Hematopoietic multipotent progenitor cell treated with erythropoietin and hydrocortisone succinate and interleukin-3 and kit ligand, for 8 days (in vitro differentiated cells): ENCODE measurements at places on chromosomes 3 and 15.

DNA sequence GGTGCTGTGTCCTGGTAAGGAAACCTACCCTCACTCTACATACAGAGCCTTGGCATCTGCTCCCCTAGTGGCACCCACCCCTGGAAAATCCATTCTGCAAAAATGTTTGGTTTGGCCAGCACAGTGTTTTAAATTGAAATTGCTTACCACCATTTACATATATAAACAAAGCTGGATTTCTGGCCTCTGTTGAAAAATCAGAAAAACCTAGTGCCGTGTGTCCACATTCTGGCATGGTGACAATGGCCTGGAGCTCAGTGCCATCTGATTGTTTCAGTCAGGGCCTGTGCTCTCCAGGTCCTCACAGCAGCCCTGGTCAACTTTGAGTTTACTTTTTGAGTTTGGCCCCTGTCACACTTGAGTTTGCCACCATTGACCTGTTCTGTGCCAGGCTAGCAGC is 2.9 kb upstream of the IL17RC start:
- DNase-seq = no peak

- DNase-seq = no peak
Observed at GRCh38 chr3:184600685-184601377, 39.2 kb downstream of the EPHB3 start.

- no peak for DNase-seq
Observed at GRCh38 chr3:30918761-30919160, 24.3 kb upstream of the GADL1 start.

DNA sequence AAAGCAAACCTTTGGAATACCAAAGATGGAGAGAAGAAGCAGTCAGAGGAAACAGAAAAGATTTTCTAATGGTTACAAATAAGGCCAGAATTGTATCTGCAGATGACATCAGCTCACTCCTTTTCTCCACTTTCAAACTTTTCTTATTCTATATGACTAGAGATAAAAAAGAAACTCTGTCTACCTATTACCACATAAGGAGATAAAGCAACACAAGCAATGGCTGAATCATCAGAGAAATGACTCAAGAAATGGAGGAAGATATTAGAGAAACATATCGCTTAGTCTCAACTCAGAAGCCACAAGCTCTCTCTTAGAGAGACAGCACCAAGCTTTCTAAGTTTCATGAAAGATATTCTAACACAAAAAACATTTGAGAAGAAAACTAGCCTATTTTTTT is 784.0 kb downstream of the ZPLD1 start:
- DNase-seq = no peak

DNA sequence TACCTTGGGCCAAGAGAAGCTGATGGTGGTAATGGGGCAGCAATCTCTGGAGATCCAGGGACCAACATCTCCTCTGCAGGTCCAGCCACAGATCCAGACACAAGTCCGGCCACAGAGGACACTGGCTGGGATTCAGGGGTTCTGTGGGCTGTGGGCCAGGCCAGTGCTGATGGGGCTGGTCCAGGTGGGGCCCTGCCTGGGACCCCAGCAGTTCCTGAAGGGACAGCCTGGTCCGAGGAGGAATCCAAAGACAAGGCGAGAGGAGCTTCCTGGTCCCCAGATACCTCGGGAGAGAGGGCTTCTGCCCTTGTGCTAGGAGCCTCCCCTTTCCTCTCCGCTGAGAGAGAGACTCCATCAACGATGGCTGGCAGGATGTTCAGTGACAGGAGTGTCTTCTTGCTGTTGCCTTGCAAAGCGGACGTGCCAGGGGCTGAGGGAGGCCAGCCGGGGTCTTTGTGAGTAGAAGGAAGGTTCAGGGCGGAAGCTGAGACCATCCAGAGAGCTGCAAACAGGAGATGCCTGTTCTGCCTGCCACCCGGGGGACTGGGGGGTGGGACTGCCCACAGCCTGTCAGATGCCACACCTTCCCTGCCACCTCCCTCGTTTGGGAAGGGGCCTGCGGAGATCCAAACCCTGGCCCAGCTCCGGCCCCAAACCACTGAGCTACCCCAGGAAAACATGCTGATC is 24.5 kb upstream of the GOLGA6C start:
- no peak for DNase-seq

GRCh38 chr3:49132437-49133225 is at the start of gene LAMB2:
Gene LAMB2, minus strand, starts transcription at chr3:49133050. Its CDS starts 183 bp downstream, at chr3:49132867.
- DNase-seq = no peak

GRCh38 chr3:186365202-186365974 is 3.4 kb upstream of the DGKG start:
- peak; percentile 14 for DNase-seq

GRCh38 chr3:143574933-143575332 is 273.3 kb downstream of the SLC9A9 start:
- no peak for DNase-seq

GRCh38 chr15:61537337-61537736 is 308.2 kb upstream of the RORA start:
- no peak for DNase-seq

- peak; percentile 57 for DNase-seq
Observed at GRCh38 chr15:42385206-42385979, 26.1 kb downstream of the CAPN3 start.

GRCh38 chr3:46586738-46587246 is 20.7 kb upstream of the LRRC2 start:
- DNase-seq = no peak

GRCh38 chr15:90597577-90597976 is 67.9 kb downstream of the CRTC3 start:
- DNase-seq = peak; percentile 89

DNA sequence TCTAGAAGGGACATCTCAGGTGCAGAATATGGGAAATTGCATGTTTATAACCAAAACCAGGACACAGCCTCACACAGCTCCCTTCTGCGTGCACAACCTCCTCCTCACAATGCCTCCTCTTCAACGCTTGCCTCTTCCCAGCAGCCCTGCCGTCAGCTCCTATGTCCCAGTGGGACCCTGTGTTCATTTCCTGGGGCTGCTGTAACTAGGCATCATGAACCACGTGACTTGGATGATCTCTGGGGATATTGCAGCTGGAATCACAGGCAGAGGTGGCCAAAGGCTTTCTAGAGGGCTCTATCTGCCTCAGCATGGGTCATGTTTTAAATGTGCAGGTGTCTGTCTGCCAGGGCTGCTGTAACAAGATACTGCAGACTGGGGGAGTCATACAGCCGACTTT is 375.3 kb downstream of the OCA2 start:
- no peak for DNase-seq

GRCh38 chr15:68518046-68518445 is 60.7 kb upstream of the CORO2B start:
- DNase-seq = no peak

- DNase-seq = no peak
Observed at GRCh38 chr3:129197321-129197720, 13.6 kb upstream of the CNBP start.

DNA sequence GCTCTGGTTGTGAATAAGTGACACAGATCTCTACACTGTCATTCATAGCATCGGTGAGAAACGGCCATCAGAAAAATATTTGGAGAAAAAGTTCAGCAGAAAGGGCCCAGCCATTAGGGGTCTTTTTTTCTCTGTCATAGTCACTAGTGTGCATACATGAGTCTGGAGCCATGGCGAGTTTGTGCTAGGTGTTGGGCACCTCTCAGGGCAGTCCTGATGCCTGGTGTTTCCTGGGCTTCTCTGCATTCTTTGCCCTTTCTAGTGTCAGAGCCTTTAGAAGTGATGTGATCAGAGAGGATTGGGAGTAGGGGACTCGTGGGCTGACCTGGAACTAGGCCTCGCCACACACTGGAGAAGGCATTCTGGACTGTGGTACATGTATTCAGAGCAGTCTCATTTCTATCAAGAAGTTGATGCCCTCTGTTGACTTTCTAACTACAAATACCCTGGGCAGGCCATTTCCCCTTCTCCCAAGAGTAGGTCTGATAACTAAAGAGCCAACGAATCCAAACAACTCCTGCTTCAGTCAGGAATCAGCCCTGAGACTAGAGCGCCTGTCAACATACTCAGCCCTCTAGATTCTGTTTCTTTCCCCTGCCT is 1.6 kb downstream of the KY start:
- DNase-seq = no peak

GRCh38 chr15:35206060-35206675 is 121.1 kb upstream of the NANOGP8 start:
- DNase-seq = peak; percentile 64

DNA sequence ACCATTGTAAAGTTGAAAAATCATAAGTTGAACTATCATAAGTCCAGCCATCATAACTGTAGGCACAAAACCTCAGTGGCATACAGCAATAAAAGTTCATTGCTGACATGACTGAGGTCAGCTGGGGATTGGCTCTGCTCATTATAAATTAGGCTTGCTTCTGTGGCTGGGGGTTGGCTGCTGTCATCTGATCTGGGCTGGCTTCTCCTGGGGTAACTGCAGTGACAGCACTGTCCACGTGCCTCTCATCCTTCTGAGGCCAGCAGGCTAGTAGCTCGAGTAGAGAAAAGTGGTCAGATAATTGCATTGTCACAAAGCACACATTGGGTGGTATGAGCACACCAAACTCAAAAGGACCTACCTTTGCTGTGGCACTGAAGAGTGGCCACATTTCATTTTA is 31.3 kb downstream of the CMTM7 start:
- peak; percentile 42 for DNase-seq

DNA sequence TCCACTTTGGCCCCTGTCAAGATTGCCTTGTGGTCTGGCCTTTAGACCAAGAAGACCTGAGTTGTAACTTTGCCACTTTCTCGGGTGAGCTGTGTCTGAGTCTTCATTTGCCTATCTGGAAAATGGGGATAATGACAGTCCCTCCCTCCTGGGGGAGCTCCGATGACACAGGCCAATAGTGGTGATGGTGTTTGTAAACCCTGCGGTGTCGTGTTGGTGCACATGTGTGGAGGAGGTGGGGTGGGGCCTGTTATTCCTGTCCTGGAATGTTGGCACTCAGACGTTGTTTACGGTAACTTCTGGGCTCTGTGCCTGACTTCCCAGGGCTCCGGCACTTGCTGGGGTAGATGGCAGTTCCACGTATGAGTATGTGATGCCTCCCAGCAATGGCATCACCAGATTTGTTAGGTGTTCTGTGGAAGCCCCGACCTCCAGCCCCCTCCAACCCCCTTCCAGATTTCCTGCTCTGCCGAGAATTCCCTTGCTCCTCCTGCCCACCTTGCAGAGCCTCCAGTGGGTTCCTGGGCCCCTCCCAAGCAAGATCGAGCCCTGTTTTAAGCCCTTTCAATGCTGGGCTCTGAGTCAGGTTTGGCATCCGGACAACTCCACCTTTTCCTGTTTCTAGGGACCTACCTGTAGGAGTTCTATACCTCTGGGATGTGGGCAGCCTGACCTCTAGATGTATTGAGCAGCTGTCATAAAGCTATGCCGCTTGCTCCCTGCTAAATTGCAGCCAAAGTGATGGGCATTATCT is 31.4 kb downstream of the HRH1 start:
- DNase-seq = no peak

DNA sequence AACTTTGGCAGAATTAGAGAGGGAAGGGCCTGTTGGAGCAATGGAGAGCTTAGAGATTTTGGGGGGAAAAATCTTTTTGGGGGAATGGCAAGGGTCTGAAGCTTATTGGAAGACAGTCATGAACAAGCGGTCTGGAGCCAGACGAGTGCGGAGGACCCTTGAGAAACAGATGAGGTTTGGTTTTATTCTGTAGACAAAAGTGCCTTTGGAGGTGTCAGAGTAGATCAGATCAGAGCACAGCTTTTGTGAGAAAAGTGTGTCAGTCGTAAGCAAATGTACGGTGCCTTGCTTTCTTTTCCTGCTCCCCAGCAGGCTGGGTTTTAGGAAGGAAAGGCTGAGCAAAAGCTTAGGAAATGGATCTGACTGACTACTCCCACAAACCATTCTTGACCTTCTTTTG is 236.8 kb upstream of the TPRG1 start:
- no peak for DNase-seq

DNA sequence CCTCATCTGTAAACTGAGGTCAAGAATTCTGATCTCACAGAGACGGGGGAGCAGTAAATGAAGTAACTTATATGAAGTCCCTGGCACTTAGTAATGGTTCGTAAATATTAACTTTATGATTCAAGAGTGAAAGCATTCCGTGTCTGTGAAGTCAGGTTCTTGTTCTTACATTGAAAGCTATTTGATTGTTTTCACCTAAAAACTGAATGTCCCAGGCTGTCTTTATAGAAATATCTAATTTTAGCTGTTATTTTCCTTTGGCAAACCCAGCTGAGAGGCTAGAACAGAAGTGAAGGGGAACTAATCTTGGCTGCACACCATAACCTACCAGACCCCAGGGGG is 84.5 kb downstream of the CHSY1 start:
- no peak for DNase-seq

- no peak for DNase-seq
Observed at GRCh38 chr15:68620721-68621527, 42.1 kb downstream of the CORO2B start.

DNA sequence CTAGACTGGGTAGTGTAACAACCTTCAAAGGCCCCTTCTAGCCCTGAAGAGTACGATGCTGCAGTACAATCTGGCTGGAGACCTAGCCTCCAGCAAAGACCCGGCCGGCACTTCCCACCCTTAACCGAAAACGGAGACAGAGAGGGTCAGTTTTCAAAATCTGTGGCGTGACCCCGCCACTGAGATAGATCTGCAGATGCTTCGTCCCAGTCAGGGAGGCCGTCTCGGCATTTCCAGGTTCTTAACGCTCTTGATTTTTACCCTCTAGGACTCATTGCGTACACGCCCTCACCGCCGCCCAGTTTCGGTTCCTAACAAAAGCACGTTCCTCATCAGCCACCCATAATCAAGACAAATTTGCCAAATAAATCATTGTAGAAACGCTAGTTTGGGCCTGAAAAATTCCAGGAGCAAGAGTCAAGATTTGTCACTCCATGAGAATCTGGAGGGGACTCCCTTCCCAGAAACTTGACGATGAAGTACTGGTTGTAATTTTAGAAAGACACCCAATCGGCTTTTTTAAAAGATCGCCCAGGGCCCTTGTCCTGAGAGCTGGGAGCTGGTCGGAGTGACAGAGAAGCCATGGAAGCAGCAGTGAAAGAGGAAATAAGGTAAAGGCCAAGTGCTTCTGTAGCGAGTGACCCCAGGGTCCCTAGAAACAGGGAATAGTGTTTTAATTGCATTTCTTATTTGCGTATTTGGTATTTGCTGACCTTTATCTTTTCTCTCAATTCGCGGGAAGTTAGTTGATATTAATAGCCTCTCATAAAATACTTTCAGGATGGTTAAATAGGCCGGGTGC is 868 bp upstream of the TMEM87A start:
- peak; percentile 76 for DNase-seq

DNA sequence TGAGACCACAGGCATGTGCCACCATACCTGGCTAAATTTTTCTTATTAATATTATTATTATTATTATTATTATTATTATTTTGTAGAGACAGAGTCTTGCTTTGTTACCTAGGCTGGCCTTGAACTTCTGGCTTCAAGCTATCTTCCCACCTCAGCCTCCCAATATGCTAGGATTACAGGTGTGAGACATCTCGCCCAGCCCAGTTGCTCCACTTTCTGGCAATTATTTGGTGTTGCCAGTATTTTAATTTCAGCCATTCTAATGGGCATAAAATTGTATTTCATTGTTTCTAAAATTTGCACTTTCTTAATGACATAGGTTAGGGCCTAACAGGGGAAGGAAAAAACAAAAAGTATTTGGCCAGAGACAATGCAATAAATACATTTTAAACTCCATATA is 1217.6 kb upstream of the ALCAM start:
- no peak for DNase-seq

- DNase-seq = peak; percentile 50
Observed at GRCh38 chr15:72319360-72319984, 485 bp downstream of the CELF6 start.
